Activated naive CD4-positive, alpha-beta T cell treated with anti-CD3 and anti-CD28 coated beads for 36 hours (primary cell): ENCODE measurements at places on chromosomes 12 and 14. TPM values are rescaled to one million over a fixed set of nuclear protein-coding genes. Genes with fewer than 3 reads are reported as not detected.
A peak's percentile ranks its signal among the peaks of the same experiment; 100 is the strongest.

DNA sequence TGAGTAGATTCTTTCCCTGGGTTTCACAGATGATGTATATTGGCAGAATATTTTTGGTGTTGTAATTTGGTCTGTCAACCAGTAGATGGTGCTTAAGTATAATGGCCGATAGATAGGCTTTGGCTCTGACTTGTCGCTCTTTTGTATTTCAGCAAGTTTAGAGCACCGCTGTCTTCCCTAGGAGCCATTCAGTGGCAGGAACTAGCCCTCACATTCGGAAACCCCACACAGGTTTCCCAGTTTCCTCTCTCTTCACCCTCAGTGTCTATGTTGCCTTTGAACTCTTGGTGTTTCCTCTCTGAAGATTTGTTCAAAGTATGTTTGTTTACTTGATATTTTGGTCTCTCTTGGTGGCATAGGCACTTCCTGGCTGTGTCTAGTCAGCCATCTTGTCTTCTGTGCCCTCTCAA lies 102.2 kb downstream of the GPHN start:
- DNase-seq = no peak

DNA sequence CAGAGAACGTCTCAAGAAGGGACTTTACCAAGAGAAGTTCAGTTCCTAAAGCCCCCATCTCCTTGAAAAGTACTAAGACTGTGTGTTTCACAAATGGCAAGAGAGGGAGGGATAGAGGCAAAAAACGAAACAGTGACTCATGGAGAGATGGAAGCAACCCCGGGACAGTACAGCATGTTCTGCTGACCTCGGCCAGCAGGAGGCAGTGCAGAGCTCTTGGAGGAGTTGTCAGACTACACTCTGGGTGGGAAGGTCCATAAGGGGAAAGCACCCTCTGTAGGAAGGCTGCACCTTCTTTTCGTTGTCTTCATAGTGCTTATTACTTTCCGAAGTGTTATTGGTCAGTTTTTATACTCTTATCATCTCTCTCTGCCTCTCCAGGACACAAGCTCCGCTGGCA lies 525.2 kb upstream of the CCDC196 start:
- peak; percentile 90 for DNase-seq

DNA sequence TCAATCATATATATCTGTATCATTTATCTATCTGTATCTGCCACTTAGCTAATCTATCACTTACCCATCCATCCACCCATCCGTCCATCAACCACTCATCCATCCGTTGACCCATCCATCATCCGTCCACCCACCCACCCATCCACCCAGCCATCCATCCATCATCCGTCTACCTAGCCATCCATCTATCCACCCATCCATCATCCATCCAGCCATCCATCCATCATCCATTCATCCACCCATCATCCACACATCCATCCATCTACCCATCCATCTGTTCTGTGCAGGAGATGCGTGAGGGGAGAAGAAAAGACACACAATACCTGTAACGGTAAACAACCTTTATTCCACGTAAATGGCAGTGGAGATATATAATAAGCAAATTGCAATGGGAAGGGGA lies 20.2 kb downstream of the NOC4L start:
- DNase-seq = no peak

GRCh38 chr12:120534703-120535655 lies 823 bp downstream of the RNF10 start:
- peak; percentile 58 for DNase-seq

DNA sequence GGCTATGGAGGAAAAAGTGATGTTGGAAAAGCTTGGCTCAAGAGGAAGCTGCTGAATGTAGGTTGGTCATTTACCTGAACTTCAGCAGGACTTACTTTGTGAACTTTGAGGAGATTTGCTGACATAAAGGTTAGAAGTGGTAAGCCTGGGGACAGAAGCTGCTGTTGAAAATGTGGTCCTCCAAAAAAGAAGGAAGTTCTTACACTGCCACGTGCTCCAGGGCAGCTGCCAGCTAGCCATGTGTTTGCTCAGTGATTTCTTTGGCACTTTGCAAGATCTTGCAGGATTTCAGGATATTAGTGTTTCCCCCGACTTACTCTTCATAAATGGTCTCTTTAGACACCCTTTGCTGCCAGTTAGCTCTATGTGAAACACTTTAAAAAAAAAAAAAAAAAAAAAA lies 14.8 kb upstream of the DYRK2 start:
- DNase-seq = no peak

DNA sequence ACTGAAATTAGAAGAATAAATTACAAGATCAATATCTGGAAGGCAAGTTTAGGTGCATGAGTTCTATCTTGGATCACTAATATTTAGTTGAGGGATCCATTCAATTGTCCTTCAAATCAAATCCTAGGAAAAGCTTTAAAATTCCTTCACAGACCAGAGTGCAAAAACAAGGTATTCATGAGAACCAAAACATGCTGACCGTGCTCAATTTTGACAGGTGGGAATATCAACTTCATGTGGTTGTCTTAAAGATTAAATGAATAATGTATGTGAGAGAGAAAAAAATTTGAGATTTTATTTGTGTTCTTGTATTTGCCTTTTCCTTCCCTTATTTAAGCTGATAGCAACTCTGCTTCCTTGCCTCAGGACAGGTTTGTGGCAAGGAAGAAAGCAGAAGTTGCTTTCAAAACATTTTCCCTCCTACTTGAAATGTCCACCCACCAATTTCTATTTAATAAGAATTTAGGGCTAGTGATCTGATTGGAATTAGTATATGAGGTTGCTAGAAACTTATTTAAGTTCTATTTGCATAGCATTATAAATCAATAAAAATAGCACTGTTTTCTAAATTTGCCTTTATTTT lies 4.9 kb upstream of the PPP1R12A start:
- DNase-seq = no peak

GRCh38 chr14:41986700-41987099 lies 380.0 kb downstream of the LRFN5 start:
- DNase-seq = no peak

GRCh38 chr14:62144863-62145262 lies 382.6 kb downstream of the SNAPC1 start:
- DNase-seq = no peak

DNA sequence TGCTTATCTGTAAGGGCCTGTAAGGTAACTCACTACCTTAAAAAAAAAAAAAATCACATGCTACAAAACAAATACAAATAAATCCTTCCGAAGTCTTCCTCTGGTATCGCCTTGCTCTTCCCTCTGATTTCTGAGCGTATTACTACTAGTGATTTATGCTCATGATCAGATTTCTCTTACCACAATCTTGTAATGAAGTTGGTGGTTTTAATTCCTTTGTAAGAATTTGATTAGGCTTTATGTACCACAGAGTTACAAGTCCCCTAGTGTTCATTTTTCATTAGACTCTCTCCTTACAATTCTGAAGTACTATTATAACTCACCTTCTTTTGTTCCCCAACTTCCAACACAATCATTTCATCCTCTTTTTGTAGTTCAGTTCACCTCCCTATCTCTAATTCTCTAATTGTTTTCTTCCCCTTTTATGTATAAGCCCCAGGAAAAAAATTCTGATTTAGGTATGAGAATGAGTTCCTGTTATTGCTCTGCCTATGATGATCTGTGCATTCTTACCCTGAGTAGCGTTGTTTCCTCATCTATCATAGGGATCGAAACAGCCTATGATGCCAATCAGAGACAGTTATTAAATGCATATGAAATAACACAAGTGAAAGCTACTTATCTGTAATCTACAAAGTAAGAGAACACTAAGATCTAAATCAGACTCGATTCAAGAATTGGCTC lies 81.5 kb downstream of the EPS8 start:
- no peak for DNase-seq

- no peak for DNase-seq
Observed at GRCh38 chr12:106058256-106059182, 80.2 kb downstream of the NUAK1 start.

- DNase-seq = no peak
Observed at GRCh38 chr12:1845427-1845826, 25.1 kb downstream of the LRTM2 start.

Gene TMEM121
- total RNA-seq = 6.5 TPM

Gene IFT81
- total RNA-seq = 2.2 TPM
